ENCODE measurements at places on chromosomes 7 and 10.

DNA sequence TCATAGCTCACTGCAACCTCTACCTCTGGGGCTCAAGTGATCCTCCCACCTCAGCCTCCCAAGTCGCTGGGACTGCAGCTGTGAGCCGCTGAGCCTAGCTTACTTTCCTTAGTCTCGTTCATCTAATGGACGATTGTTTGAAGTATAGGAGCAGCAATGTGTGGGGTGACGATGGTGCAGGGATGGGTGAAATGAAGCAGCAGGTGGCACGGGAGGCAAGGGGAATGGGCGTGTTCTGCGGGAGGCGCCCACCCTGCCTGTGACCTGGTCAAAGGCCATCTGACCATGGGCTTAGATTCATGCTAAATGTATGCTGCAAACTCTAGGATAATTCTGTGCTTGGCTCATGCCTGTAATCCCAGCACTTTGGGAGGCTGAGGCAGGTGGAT is 210.7 kb downstream of the MAD1L1 start:
- DNase-seq, result no peak

DNA sequence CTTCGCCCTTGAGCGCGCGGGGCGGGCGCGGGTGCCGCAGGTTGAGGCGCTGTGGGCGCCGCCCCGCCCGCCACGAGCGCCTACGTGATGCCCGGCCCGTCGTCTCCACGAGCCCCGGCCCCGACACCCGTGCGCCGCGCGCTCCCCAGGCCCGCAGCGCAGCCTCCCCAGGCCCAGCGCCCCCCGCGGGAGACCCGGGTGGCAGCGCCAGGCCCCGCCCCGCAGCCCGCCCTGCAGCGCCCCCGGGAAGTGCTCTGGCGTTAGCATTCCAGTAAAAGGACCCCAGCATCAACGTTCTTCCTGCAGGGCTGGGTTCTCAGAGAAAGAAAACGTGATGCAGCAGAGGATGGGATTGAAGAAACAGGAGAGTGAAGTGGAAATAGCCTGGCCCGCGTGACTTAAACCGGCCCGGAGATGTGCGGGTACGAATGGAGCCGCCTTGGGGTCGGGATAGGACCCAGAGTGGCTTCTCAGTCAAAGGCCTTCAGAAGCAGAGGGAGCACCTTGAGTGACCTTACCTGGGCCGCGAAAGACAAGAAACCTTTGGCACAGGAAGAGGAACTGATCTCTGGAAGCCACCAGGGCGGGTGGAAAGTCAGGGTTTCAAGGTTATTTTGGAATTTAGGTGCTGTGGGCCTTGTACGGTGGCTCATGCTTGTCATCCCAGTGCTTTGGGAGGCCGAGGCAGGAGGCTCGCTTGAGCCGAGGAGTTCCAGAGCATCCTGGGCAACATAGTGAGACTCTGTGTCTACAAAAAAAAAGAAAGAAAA is 1.8 kb downstream of the PFKP start:
- DNase-seq, result no peak

DNA sequence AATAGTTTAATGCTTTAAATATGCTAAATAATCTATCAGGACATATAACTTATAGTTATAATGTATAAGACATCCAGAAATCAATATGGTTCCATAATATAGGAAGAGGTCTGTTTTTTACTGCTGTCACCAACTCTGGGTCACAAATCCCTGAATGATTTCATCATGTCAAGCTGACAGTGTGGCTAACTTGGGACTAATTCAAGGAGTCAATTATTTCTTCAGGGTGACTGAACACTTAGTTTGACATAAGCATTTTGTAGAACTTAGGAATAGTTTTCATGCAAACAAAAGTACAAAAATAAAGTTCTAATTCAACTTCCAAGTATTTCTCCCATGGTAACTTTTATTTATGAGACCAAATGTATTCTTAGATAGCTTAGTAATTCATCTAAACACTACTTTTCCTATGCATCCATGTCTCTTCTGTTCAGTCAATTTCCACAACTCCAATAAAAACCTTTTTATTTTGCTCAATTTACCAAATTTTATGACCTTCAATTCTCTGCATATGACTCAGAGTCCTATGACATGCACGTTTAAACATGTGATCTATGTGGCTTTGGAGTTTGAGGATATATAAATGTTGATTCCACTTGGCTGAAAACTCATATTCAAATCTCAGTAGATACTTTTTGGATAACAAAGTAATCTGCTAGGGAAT is 40.3 kb upstream of the GNAT3 start:
- DNase-seq, result no peak

DNA sequence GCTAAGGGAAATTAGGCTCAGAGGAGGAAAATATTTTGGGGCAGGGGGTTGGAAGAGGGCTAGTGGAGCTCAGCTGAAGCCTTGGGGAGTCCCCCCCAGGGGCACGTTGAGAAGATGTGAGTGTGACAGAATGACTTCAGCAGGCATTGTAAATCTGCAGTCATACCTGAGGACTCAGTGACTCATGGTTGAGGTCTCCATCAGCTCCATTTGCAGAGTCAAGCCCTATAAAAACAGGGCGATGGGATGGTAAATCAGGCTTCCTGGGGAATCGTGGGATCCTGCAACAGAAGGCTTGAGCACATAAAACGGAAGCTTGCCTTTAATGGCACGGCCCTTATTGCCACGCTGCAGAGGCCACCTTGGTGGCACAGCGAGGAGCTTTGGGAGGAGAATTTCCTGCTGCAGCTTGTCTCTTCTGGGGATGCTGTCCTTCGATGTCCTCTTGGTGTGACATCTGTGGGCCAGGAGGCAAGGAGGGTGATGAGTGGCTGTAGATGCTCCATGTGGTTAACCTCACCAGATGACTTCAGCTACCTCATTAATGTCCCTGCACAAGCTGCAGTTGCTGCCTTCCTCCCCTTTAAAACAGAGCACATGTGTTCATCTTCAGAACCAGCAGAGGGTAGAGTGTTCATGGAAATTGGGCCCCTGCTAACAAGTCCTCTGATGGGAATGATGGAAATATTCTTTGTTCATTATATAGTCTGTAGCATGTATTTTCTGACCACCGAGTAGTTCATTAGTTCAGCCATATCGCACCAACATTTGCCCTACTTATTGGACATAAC is 285.9 kb downstream of the LRMDA start:
- DNase-seq, result no peak
